ENCODE measurements at places on chromosomes 6 and 20.

DNA sequence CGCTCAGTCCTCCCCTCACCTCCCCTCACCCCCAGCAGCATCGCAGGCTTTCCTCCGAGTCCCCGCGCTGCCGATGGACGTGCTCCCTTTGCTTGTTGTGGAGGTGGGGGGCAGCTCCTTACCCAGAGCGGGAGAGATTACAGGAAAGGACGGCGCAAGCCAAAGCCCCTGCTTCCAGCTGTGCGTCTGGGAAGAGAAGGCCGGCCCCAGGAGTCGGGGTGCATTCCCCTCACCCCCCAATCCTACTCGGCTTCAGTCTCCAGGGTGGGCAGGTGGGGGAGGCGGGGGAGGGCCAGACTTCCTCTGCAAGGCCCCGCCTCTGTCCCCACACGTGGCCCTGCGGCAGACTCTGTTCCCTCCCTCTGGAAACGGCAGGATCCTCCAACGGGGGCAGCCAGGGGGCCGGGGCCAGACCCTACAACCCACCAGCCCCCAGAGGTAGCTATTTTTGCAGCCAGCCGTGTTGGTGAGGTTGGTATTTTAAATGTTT is 43.6 kb downstream of the NTSR1 start:
- DNase-seq, result no peak

- DNase-seq, result no peak
Measured at GRCh38 chr6:160162030-160162566, 40.5 kb downstream of the SLC22A1 start.

- DNase-seq, result no peak
Measured at GRCh38 chr6:15842727-15843117, 179.9 kb upstream of the DTNBP1 start.

DNA sequence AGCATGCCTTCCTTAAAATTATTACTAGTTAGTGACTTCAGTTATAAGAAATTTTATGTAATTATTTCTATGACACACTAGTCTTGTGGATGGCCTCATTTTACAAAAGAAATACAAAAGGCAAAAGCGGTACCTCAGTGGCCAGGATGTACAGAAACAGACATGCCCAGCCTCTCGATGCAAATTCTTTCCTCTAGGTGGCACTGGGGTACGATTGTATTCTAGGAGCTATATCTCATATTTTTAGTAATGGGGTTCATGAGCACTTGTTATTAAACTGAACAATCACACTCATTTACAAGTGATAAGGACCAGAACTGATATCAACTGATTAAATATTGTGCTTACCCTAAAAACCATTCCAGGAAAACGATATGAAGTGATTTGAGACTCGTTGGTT is 59.8 kb downstream of the SOD2 start:
- no peak for DNase-seq

DNA sequence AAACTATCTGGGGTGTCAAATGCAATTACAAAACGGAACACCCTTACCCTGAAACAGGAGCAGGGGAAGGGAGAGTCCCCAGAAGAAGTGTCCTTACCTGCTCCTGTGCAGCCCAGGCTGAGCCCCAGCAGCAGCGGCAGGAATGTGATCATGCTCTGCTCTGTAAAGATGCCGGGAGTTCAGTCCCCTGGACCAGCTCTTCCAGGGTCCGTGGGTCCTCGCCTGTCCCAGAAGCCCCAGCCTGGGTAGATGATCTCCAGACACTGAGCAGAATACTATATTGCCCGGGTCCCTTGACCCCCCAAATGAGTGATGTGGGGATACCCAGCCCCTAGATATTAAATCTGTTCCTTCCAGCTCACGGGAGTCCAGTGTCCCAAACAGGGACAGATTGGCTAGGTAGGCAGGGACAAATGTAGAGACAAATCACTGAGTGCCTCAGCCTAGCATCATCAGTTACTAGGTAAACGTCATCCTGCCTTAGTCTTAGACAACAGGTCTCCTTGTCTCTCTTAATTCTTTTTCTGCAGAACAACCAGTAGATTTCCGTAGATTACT is at the start of gene HLA-DMB:
Gene HLA-DMB (minus strand): TSS at position 373 of the 558 bp plus-strand sequence. CDS start 221 bp downstream, at position 152.
- peak; percentile 66 for DNase-seq

DNA sequence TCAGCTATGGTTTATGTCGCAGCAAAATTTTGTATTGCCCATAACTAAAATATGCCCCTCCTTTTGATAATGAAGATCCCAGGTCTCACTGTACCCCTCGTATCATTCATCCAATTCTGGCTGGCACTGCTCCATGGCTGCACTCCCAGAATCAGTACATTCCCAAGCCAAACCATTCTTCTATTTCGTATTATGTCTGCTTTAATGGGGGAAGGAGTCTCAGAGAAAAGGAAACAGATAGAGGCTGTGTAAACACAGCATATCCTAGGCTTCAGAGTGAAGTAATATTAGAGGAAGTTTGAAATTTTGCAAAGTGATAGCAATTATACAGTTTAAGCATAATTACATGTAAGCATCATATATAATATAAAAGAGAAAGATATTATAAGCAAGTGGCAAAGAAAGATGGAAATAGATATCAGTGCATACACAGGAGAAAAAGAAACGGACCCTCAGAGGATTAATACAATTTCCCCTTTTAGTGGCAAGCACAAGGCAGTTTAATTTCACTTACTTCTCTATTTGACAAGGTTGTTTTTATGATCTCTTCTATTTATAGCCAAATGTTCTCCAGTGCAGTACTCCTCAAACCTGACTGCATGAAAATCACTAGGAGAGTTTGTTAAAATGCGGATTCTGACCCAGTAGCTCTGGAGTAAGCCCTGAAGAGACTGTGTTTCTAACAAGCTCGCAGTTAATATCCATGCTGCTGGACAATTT is 56.5 kb upstream of the TENT5A start:
- no peak for DNase-seq

DNA sequence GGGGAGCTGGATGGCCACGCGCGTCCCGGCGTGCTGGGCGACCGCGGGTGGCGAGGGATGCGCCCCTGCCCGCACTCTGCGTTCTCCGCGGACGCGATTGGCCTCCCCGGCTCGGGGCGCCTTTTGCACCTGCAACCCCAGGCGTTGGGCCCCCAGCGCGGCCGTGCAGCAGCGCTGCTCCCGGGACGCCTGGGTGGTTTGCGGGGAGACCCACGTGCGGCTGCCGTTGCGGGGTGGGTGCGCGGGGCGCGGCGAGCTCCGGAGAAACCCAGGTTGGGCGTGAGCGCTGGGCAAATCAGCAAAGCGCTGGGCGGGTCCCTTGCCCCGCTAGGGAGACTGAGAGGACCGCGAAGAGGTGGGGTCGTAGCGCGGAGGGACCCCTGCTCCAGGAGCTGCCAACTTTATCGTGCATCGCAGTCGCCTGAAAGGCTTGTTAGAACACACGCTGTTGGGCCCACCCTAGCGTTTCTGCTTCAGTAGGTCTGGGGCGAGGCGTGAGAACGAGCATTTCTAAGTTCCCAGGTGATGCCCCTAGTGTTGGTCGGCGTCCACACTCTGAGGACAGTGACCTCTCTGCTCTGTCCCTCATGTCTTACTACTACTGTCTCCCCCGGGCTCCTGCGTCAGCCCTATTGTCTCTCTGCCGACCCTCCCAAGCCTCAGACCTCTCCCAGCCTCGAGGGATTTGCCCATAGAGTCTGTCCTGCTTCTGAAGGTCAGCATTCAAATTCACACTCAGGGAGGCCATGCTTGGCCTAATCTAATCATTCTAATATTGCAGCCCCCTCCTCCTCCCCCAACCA is 538 bp upstream of the ZFP64 start:
- DNase-seq, result peak; percentile 30

DNA sequence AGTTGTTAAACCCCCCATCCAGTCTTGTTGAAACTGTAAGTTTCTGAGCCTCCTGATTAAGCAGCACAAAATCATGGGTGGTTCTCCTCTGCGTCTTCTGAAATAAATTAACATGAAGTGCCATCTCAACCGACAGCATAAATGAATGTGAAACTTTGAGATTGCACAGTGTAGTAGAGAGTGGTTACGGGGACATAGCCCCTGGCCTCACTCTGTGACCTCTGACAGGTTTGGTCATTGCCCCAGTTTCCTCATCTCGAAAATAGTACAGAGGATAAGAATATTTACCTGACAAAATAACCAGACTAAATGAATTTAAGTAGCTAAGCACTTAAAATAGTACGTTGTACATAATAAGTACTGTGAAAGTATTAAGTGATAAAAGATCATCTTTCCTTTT is 19.1 kb downstream of the NKX2-4 start:
- DNase-seq, result no peak

DNA sequence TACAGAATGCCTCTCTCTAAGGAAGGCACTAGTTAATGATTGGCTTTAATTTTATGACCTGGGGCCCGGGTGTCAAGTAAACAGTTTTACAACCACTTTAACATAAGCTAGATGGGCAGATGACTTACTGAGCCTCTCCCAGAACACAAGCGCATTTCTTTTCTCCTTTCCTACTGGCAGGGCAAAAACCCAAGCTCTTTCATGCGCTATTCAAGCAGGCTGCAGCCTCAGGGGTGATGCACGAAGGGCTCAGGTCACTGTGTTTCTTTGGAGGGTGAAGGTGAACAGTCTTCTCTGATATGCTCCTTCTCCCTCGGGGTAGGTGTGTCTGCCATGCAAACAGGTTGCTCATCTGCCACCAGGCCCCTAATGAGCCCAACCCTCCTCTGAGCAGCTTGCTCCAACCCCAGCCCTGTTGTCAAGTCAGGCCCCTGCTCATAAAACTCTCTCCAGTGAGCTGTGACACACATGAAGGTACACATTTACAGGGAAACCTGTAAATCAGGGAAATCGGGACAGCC is 73.5 kb upstream of the CDH4 start:
- no peak for DNase-seq

GRCh38 chr6:53130569-53131290 is 17.9 kb downstream of the GCM1 start:
- DNase-seq, result no peak

- DNase-seq, result no peak
Measured at GRCh38 chr6:160031871-160032270, 63.0 kb downstream of the IGF2R start.

DNA sequence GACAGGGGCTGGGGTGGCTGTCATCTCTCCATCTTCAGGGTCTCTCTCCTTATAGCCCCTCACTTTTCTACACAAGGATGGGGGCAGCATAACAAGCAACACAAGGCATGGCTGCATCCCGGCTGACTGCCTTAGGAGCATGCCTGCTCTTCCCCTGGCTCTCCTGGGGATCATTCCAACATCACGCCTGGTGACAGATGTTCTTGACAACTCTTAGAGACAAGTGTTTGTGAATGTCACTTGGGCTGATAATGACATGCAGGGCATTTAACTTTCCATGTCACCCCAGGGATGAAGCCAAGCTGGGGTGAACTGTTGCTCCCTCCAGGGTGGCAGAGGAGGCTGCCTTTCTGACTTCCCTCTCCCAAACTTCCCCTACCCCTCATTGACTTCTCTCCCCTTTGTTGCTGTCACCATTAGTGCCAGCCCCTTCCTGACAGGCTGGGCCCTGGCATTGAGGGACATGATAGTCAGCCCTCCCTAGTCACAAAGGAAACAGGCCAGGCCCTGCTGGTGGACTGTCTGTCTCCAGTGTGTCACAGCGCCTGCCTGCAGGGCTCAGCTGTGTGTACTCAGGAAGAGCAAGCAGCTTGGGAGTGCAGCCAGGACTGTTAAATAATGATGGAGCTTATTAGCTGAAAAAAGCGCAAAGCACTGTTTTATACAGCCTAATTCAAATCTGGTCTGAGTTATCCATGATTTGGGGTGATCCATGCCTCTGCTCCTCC is 161.8 kb downstream of the LRFN2 start:
- DNase-seq, result no peak

DNA sequence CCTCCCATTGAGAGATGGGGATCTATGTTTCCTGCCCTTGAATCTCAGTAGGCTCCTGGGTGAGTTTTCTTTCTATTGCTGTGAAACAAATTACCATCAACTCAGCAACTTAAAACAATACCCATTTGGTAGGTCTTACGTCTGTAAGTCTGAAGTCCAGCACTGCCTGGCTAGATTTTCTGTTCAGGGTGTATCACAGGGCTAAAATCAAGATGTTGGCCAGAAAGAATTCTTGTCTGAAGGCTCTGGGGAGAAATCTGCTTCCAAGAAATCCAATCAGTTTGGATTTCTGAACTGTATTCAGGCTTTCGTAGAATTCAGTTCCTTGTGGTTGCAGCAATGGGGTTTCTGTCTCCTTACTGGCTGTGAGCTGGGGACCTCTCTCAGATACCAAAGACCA is 99.6 kb upstream of the SLC24A3 start:
- no peak for DNase-seq

- no peak for DNase-seq
Measured at GRCh38 chr6:82033631-82034211, 213.8 kb downstream of the IBTK start.

DNA sequence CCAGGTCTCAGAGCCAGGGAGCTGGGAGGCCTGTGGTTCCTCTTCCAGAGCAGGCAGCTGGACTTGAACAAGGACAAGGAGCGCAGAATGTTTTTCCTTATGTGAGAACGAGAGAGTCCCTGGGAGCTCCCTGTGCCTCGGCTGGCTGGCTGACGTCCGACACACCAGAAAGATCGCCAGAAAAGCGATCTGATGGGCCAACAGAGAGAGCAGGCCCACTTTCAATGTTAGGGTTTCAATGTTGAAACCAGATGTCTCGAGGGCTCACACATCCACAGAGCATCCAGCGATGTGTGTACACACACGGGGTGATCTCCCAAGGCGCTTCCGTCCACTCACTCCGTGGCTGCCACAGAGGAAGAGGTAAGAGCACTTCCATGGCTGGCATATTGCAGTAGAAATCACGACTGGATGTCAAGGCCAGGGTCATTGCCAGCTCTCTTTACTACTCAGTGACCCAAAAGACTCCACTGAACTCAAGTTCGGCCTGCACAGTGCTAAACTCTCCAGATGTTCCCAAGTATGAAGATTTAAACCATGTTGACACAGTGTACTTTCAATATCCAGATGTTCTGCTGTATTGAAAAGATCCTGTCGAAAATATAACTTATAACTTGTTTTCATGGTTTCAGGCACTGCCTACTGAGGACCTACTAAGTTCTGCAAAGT is 70.8 kb upstream of the FOXC1 start:
- DNase-seq, result no peak

DNA sequence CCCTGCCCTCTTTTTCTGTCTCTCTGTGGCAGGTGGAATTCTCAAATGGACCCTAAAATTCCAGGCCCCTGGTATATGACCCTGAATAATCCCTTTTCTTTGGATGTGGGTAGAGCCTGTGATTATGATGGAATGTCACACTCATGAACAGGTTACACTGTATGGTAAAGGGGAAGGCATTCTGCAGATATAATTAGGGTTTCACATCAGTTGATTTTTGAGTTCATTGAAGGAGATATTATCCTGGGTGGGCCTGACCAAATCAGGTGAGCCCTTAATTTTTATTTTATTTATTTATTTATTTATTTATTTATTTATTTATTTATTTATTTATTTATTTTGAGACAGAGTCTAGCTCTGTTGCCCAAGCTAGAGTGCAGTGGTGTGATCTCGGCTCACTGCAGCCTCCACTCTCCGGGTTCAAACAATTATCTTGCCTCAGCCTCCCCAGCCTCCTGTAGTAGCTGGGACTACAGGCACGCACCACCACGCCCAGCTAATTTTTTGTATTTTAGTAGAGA is 13.7 kb upstream of the STMND1 start:
- DNase-seq, result no peak

All from thymus (tissue), 14 donors.